Right kidney (tissue), 9 donors: ENCODE measurements at places on chromosomes 6 and 20.

DNA sequence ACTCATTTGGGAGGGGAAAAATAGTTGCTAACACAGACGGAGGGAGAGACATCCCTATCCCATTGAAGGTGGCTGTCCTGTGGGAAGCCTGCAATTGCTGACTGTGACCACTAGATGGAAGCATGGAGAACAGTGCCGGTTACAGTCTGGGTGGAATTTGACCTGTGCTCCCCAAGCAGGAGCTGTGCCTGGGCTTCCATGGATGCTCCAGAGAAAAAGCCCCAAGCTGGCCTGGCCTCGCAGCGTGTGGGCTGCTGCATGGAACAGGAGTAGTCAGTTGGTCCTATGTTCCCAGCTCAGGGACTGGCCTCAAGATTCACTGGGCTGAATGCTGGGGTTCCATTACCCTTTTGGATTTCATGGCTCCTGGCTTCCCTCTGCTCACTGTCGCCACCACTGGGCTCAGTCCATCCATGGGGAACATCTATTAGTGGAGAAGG is 116.3 kb upstream of the CHD6 start:
- DNase-seq: no peak

DNA sequence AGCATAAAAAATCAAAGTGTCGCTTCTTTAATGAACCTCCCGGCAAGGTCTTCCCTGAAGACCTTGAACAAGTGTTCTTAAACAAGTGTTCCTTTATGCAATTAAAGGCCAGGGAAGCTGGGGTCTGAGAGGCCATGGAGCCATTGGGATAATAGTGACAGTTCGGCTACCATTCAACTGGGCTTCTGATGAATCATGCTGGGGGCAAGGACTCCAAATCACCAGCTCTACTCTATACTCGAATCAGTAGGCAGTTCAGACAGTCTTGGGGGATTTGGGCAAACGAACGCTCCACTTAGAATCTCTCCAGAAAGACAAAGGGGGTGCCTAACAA is 34.7 kb upstream of the EZR start:
- no peak for DNase-seq

DNA sequence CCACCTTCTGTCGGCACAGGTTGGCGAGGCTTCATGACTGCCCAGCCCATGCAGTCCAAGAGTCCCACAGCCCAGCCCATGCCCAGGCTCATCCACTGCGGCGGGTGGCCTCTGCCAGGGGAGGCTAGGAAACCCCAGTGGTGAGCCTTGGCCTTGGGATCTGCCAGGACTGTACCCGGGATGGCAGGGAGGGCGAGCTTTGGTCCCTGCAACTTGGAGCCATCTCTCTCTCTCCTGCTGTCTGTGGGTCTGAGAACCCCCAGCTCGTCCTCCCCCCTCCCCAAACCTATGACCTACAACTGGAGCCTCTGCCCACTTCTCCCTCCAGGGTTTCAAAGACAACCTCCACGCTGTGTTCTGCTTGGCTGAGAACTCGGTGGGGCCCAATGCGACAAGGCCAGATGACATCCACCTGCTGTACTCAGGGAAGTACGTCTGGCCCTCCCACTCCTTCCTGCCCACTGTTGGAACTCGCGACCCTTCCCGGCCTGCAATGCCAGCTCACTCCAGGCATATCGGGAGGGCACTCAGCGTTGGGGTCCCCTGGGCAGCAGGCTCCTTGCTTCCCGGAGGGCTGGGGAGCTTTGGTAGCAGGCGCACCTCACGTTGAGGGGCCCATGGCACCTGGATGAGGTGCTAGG is 19.7 kb downstream of the NPEPL1 start:
- DNase-seq: no peak

DNA sequence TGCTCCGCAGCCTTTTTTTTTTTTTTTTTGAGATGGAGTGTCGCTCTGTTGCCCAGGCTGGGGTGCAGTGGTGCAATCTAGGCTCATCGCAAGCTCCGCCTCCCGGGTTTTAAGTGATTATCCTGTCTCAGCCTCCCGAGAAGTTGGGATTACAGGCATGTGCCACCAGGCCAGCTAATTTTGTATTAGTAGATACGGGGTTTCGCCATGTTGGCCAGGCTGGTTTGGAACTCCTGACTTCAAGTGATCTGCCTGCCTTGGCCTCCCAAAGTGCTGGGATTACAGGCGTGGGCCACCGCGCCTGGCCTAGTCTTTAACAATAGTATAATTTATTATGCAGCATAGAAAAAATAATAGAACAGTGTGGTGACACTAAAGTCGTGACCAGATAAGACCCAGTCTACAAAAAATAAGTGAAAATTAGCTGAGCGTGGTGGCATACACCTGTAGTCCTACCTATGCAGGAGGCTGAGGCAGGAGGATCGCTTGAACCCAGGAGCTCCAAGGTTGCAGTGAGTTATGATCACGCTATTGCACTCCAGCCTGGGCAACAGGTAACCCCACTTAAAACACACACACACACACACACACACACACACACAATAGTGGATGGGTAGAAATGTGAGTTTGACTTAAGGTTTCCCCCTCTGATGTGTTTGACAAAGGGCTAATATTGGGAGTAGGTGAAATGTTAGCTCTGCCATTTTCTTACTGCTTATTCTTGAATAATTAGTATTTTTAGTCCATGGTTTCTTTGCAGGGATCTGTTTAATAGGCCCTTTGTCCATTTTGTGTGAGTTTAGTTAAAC is 6.5 kb downstream of the PIM1 start:
- no peak for DNase-seq

- no peak for DNase-seq
Observed at GRCh38 chr6:133017581-133017980, 203.2 kb downstream of the RPS12 start.
